ENCODE measurements at places on chromosomes 2 and 18.

DNA sequence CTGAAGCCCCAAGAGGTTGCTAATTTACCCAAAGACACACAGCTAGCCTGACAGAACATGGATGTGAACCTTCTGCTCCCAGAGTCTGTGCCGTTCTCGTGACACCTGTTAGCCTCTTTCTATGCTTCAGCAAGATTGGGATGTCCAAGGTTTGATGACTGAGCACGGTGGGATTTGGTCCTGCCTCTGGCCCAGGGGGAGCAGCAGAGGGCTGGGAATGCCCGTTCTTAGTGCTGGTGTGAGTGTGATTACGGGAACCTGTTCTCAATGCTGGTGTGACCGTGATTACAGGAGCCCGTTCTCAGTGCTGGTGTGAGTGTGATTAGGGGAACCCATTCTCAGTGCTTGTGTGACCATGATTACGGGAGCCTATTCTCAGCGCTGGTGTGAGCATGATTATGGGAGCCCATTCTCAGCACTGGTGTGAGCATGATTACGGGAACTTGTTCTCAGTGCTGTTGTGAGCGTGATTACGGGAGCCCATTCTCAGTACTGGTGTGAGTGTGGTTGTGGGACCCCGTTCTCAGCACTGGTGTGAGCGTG, 67.3 kb upstream of the SNTG2 start:
- DNase-seq, result no peak

GRCh38 chr2:40554665-40555294, 102.9 kb upstream of the SLC8A1 start:
- DNase-seq, result peak; percentile 70

DNA sequence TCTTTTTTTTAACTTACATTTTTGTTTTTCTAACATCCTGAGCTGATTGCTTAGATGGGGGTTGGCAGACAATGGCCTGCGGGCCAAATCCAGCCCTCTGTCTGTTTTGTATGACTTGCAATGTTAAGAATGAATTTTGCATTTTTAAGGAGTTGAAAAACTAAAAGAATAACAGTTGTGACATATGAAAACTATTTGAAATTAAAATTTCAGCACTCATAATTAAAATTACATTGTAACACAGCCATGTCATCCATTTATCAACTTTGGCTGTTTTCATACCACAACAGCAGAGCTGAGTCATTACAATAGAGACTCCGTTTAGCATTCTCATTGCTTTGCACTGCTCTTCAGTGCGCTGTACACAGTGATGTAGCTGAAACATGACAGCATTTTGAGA, 94.1 kb upstream of the MC4R start:
- no peak for DNase-seq

- DNase-seq, result no peak
Observed at GRCh38 chr2:9732824-9733223, 102.0 kb upstream of the YWHAQ start.

DNA sequence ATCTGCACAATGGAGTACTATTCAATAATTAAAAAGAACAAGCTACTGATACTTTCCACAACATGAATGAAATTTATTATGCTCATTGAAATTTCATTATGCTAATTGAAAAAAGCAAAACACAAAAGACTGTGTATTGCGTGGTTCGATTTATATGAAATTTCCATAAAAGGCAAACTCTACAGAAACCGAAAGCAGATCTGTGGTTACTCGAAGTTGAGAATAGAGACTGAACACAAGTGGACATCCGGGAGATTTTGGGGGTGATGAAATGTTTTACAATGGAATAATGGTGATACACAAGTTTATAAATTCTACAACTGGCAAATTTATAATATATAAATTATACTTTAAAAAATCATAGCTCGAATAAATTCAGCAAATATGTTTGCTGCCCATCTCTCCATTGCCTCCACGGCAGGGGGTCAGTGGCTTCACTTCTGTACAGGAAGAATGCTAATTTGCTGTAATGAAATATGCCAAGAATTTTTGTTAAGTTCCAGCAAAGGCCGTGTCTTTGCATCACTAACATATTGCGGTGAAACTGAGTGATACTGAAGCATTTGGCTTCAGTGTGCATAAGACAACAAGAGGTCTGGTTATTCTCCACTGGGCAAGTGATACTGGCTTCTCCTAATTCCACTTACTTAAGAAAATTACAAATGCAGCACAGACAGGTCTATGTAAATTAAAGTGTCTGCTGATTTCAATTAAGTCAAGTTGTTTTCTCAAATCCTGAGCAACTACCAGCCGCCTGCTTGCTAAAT, 96.7 kb downstream of the TMEM163 start:
- DNase-seq, result no peak

- DNase-seq, result no peak
Observed at GRCh38 chr2:43254331-43254730, 27.9 kb upstream of the ZFP36L2 start.

DNA sequence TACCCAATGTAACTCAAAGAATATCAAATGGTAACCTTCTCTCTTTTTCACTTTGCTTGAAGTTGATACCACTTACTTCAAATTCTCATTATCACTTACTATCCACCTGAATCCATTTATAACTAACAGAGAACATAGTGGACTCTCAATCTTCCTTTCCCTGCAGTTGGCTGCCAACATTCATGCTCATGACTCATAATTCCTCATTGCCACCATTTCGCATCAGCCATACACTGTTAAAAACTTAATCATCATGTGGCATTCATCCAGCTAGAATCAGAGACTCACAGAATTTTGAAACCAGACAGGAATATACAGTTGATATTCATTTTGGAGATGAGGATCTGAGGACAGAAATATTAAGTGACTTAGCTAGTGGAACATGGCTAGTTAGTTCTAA, 56.8 kb downstream of the SLC4A10 start:
- no peak for DNase-seq

DNA sequence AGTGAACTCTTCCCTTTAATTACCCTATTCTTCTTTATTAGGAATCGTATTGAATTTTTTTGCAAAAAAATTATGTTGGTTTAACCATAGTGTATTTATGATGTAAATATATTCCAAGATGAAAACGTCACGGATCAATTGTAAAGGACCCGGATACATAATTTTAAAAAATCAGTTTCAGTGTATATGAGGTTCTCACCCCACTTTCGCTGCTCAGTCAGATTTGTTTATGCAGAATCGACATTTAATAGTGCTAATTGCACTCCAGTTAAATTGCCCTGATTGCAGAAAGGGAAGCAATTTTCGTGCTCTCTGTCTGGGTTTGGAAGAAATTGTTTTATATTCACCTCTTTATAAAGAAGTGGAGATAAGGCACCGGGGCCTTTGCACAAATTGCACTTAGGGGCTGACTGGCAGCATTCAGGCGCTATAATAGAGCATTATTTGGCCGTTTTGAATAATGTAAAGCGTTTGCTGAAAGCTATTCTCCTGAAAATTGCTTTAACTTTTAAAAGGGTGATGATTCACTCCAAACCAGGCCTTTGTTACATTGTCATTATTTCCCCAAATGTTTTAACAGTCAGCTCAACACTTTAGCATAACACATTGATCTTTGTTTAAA, 3.0 kb upstream of the SP9 start:
- DNase-seq, result peak; percentile 12

GRCh38 chr2:33207151-33207740, 260.5 kb downstream of the LTBP1 start:
- DNase-seq, result no peak

DNA sequence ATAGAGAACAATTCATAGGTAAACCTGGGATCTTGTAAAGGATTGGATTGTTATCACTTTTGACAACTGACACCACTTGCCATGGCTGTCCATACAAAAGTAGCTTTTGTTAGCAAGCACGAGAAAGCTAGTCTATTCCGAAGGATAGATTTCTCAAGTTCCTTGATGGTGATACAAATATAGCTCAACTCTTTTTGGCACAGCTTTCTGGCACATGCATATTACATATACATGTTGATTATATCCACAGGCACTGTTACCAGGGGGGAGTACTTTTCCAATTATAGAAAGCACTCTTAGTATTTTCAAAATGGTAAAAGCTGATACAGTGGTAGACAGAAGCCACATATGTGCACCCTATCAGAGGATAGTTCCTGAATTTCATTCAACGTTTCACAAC, 168.9 kb downstream of the UPP2 start:
- no peak for DNase-seq

GRCh38 chr2:168890006-168890782, at the start of gene SPC25:
Gene SPC25 (minus strand): TSS chr2:168890430. CDS start chr2:168889519, 911 bp downstream.
- peak; percentile 96 for DNase-seq

DNA sequence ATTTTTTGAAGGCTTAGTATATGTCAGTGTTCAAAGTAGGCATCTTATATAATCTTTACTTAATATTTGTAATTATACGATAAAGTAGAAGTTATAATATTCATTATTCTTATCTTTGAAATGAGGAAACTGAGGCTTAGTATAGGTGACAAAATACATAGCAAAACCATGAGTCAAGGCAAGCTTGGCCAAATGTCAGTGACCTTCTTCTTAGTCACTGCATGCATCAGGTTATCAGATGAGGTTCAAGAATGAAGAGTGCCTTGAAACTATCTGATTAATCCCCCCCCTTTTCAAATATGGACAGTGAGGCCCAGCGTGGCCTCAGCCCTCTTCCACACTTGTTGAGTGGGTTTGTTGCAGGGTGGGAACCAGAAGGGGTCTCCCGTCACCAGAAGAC, 59.3 kb downstream of the PMAIP1 start:
- DNase-seq, result no peak

GRCh38 chr18:25141399-25141798, 210.6 kb downstream of the ZNF521 start:
- peak; percentile 23 for DNase-seq

GRCh38 chr2:240603846-240604245, 17.3 kb downstream of the CAPN10 start:
- no peak for DNase-seq

DNA sequence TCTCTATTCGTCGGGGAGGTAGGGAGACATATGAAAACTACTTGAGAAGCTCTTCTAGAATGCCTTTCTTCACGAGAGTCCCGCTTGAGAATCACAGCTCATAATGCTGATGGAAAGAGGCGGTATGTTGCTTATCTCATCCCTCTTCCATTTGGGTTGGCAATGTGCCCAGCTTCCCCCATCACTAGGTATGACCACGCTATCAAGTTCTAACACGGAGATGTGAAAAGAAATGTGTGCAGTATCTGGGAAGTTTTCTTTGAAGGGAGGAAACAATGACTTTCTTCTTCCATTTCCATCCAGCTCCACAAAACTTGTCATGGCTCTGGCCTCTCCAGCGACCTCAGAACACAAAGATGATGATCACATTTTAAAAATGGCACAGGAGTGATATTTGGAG, 742.4 kb downstream of the DCDC2C start:
- DNase-seq, result peak; percentile 4

DNA sequence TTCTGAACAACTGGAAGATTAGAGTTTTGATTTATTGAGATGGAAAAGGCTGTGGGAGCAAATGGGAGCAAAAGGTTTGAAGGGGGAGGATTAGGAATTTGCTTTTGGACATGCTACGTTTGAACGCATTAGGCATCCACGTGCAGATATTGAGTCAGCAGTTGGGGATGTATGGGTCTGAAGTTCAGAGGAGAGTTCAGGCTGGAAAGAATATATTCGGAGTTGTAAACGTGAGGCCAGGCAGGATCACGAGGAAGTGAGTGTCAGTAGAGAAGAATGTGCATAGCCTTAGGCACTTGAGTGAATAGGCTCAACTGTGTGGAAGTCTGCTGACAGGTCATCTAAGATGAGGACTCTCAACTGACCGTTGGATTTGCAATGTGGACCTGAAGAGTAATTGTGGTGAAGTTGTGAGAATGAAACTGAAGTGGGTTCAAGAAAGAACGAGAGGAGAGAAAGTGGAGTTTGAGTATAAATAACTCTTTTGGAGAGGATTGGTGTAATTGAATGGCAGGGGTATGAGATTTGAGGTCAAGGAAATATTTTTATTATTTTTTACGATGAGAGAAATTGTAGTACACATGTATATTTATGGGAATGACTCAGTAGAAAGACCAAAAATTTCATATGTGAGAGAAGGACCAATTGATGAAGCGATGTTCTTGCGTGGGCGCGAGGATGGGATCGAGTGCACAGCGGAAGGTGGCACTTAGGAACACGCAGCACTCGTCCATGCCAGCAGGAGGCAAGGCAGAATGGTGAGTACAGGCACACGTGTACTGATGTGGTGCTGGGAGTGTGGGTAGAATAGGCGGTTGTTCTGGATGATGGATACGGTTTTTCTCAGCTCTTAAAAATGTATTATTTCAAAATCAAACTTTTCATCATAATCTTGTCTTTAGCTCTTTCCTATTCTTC, 40.5 kb upstream of the POLE4 start:
- no peak for DNase-seq

- no peak for DNase-seq
Observed at GRCh38 chr2:156192468-156192867, 140.1 kb downstream of the NR4A2 start.

GRCh38 chr18:72107647-72108383, 436.3 kb downstream of the CBLN2 start:
- DNase-seq, result peak; percentile 87

DNA sequence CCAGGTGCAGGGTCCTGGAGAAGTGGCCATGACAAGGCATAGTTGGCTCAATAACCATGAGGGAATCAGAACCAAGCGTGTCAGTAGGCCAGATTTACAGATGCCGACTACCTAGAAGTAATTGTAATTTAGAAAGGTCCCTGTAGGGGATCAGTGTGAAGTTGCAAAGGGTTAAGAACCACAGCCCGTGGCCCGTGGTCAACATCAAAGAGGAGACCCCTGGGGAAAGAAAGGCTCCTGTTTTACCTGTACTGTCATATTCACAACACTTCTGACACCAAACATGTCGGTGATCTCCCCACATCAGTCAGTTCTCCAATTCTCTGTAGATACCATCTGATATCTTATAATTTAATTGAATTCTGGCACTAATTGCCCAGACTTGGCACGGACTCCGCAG, 31.0 kb downstream of the SP100 start:
- no peak for DNase-seq

DNA sequence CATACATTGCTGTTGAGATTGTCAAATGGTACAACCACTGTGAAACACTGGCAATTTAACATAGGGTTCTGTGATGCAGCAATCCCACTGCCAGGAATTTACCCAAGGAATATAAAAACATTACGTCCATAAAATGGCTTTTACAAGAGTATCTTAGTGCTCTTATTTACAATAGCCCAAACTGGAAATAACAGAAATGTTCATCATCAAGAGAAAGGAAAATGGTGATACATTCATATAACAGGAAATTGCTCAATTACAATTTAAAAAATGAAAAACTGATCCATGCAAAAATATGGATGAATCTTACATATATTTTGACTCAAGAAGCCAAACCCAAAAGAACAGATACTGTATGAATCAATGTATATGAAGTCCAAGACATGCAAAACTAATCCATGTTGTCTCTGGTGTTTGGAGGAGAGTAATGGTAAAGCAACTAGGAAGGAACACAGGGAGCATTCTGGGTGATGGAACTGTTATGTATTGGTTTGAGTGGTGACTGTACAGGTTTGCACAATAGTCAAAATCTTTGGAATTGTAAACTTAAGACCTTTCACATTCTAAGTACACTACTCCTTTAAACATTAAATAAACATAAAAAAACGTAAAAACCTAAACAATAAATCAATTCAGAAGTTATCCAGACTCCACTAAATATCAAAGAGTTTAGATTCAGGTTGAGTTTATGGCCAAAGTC, 104.8 kb upstream of the WDR75 start:
- no peak for DNase-seq

GRCh38 chr2:130389358-130389757, 33.5 kb downstream of the PTPN18 start:
- DNase-seq, result no peak

Data from NCI-H69 (cell line).